Hematopoietic multipotent progenitor cell treated with erythropoietin and hydrocortisone succinate and interleukin-3 and kit ligand, for 15 days (in vitro differentiated cells): ENCODE measurements at places on chromosomes 2 and 18.

DNA sequence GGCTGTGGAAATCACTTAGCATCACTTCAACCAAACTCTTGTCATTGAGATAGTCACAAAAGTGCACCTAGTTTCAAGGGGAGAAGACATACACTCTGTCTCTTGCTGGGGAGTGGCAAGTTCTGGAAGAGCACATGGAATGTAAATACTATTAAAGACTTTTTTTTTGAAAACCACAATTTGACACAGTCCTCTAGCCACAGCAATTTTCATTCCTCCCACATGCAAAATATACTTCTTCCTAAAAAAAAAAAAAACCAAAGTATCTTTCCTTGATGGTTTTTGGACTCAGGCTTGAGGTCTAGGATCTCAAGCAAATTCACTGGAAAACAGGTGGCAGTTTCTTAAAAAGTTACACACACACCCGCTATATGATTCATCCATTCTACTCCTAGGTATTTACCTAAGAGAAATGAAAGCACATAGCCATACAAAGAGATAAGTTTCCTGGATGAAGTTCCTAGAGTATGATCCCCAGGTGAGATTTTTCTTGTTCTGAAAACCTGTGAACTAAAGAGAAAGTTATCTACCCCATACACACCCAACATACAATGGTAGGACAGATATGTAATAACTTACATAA lies 295.8 kb downstream of the SP3 start:
- DNase-seq = no peak

- no peak for DNase-seq
Measured at GRCh38 chr2:200177971-200178911, 128.3 kb upstream of the SPATS2L start.

GRCh38 chr2:216967889-216968288 lies 108.0 kb upstream of the TNP1 start:
- DNase-seq = no peak

DNA sequence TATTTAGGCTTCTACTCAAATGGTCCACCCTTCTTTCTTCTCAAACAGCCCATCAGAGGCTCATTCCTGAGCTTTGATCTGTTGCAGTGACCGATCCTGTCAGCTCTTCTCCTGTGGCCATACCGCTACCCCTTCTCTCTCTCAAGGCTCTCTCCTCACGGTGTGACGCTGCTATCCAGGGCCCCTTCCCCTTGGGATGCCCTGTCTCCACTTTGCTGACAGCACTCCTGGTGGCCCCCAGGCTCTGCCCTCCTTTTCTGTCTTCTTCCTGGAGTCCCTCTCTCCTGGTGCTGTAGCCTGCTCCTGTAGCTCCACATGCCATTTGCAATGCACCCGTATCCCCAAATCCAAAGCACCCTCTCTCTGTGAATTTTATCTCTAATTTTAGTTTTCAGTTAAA lies 45.4 kb upstream of the CTAGE1 start:
- no peak for DNase-seq

GRCh38 chr18:76387608-76388007 lies 107.4 kb downstream of the ZNF516 start:
- DNase-seq = no peak

- DNase-seq = no peak
Measured at GRCh38 chr2:1166976-1167375, 216.3 kb downstream of the SNTG2 start.

DNA sequence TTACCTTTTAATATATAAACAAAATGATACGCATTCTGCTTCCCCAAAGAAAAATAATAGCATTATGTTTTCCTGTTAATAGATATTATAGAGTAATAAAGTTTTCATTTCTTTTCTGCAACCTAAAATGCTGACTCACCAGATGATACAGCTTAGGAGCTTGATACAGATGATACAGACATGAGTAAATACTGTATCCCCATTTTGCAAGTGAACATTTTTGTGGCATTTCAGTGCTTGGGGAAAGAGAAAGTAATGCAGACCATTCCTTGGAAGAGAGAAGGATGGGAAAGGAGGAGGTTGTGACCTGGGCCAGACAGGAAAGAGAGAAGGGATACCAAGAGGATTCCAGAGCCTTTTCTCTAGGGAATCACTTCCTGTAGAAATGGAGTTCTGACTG lies 97.5 kb upstream of the FSHR start:
- no peak for DNase-seq

- DNase-seq = no peak
Measured at GRCh38 chr2:218275371-218276072, 5.2 kb downstream of the PNKD start.

- no peak for DNase-seq
Measured at GRCh38 chr18:24727685-24728084, 267.2 kb downstream of the HRH4 start.

GRCh38 chr2:60438653-60439052 lies 114.8 kb downstream of the BCL11A start:
- no peak for DNase-seq

DNA sequence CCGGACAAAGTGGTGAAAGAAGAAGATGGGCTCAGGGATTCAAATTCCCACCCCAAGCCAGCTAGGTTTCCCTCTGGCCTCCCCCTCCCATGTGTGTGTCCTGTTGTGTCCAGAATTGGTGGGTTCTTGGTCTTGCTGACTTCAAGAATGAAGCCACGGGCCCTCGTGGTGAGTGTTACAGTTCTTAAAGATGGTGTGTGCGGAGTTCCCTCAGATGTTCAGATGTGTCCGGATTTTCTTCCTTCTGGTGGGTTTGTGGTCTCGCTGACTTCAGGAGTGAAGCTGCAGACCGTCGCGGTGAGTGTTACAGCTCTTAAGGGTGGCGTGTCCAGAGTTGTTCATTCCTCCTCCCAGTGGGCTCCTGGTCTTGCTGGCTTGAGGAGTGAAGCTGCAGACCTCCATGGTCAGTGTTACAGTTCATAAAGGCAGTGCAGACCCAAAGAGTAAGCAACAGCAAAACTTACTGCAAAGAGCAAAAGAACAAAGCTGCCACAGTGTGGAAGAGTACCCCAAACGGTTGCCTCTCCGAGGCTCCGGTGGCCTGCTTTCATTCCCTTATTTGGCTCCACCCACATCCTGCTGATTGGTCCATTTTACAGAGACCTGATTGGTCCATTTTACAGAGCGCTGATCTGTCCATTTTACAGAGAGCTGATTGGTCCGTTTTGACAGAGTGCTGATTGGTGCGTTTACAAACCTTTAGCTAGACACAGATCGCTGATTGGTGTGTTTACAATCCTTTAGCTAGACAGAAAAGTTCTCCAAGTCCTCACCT lies 37.7 kb upstream of the KLF11 start:
- DNase-seq = no peak

DNA sequence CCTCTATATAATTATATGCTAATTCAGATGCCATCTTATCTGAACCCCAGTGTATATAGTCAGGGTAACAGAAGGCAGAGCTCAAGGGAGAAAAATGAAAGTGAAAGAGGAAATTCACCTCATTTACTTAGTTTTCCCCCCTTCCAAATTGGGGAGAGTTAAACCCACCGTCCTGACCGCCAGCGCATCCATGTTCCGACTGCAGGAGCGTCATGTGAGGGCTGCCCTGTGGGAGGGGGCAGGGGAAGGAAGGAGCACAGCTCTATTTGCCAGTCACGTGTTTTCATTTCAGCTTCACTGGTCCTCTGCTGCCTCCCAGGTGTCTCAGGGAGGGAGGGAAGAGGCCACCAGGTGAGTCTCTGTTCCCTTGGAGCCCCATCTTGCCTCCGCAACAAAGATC lies 13.2 kb downstream of the CNNM4 start:
- peak; percentile 26 for DNase-seq

DNA sequence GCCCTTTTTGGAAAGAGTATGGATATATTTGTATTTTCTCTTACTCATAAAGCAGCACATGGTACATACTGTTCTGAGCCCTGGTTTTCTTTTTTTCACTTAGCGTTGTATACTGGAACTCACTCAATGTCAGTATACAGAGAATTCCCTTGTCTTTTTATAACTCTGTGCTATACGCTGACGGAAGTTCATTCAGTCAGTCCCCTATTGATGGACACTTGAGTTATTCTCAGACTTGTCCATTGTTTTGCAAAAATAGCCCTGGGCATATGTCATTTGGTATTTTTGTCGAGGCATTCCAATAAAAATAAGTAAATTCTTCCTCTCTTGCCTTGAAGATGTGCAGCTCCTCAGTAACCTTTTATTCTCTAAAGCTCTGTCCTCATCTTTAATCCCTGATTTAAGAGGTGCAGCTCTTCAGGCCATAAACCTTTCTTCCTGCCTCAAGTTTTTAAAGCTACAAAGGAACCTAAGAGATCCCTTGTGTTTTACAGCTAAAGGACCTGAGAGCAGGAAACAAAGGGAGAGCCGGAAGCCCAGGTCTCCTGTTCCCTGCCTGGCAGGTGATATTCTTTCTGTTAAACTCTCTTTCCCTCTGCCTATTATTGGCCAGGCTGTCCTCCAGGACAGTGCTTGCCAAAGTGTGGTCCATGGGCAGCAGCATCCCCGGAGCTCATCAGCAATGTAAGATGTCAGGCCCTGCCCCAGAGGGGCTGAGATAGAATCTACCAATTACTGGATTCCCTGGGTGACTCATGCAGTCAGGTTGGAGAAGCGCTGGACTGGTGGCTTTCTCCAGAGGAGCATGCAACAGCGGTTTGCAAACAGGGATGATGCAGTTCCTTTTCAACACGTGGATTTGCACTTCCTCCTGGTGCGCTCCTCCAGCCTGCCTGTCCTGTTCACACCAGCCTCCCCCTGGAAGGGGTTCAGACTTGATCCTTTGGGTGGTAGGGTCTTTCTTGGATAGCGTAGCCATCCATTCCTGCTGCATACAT lies 158.0 kb downstream of the NEDD4L start:
- DNase-seq = no peak

GRCh38 chr18:13483316-13484270 lies 242.8 kb downstream of the FAM210A start:
- DNase-seq = no peak

DNA sequence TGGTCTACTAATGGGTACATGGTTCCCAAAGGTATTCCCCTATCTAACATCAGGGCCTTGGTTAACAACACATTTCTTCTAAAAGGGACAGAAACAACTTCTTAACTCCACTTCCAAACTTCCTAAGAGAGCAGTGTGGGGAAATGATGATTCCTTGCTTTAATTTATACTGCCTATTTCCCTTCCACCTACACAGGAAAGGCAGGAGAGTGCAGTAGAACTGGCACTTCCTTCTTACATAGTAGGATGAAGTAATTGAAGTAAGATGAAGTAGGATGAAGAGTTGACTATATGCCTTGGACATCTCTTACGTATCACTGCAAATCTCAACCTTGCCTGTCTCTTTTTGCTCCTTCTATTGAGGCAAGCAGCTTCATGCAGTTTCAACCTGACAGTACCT lies 54.7 kb downstream of the CD28 start:
- DNase-seq = no peak

DNA sequence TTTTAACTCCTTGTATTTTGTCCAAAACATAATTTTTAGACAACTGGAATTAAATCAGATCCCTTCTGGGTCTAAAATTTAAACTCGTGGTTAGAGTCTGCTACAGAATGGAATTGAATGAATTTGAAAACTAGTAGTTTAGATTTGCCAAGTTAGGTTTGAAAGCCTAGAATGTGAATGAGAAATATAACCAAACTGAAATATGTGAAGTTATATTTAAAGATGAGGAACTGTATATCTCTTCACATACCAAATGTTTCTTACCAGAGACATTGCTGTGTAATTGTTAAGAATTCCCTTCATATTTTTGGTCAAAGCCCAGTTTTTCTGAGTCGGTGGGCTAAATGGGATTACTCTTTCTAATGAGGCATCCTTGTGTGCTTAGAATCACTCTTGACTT lies 74.2 kb downstream of the LPIN1 start:
- no peak for DNase-seq

DNA sequence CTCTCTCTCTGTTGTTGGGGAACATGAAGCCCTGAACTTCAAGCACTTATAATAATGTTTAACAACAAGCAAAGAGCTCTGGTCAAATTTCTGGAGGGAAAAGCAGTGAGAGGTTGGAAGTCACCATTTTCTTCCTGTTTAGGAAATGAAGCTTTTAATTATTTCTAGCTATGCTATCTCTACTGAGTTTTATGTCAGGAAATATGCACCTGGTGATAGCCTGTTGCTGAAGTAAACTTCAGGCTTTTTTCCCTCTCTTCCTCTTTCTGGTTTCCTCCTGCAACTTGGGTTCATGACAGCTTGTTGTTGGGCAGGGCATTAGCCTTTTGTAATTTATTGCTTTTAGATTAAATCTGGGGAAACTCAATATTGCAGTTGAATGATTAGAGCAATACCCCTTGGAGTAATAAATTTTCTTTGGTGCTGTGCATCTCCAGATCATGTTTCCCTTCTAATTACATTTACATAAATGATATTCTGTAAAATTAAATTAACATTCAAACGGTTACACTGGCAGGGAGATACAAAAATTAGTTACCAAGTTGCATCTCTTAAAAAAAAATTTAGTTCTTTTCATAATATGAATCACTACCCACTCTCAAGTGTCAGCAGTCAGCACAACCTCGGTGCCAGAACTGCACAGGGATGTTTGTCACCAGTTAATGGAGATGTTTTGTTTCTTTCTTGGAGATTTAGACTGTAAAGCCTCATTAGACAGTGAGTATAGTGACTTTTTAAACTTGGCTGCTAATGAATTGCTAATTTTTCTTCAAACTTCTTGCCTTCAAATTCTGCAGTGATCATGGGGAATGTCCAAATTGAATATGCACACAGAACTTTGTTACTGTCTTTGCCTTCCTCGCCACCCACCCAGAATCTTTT lies 466.6 kb upstream of the ETAA1 start:
- no peak for DNase-seq

GRCh38 chr18:31667185-31667584 lies 17.2 kb downstream of the B4GALT6 start:
- no peak for DNase-seq

GRCh38 chr2:64090264-64090663 lies 54.0 kb downstream of the PELI1 start:
- no peak for DNase-seq

GRCh38 chr2:231211486-231211885 lies 13.1 kb downstream of the ARMC9 start:
- no peak for DNase-seq

DNA sequence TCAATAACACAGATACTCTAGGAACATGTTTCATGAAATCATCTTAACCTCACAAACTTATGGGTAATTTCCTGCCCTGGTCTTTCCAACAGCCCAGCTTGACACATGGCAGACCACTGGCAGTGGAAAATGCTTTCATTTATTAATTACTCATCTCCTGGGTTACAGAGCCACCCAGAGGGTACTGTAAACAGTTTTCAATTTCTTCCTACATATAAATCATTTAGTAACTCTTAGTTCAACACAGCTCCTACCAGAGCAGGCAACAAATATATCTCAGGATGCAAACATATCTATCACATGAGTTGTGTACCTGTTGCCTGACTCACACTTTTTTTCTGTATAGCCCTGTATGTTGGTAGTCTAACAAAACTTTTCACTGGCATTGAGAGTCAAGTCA lies 99.2 kb upstream of the VRK2 start:
- no peak for DNase-seq

DNA sequence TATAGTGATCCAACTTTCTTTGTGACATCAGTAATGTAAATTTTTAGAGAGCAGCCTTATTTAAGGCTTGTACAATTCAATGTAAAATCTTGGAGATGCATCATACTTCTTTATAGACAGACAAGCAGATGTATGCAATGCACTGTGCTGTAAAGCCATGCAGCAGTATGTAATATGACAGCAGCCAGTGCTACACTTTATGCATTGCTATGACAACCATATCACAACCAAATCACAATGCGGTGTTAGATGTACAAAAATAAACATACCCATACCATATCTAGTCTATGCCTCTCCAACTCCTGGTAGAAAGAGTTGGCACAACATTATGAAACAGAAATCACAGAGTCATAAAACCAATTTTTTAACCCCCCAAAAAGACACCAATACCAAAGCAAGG lies 110.3 kb upstream of the WDSUB1 start:
- DNase-seq = no peak
